ENCODE measurements at places on chromosomes 5 and 9. TPM values are rescaled to one million over a fixed set of nuclear protein-coding genes. Genes with fewer than 3 reads are reported as not detected.

LCN2 gene
- total RNA-seq, result not detected

C9 gene
- total RNA-seq, result not detected

MRPS27 gene
- 53.4 TPM for total RNA-seq

SLF1 gene
- 26.2 TPM for total RNA-seq

XPA gene
- total RNA-seq, result 18.2 TPM

PCDHA4 gene
- total RNA-seq, result 8.2 TPM

ACTBL2 gene
- total RNA-seq, result not detected

CARTPT gene
- total RNA-seq, result 15.2 TPM

SLC27A6 gene
- total RNA-seq, result not detected

ADAMTS12 gene
- total RNA-seq, result 0.54 TPM

TRAF1 gene
- 12.7 TPM for total RNA-seq

ANKRD18B gene
- 23.9 TPM for total RNA-seq

RMRP gene
- total RNA-seq, result 3,312 TPM

IL5 gene
- not detected for total RNA-seq

ROR2 gene
- total RNA-seq, result 1.4 TPM

STX17 gene
- total RNA-seq, result 25.0 TPM

PKD2L2 gene
- not detected for total RNA-seq

PRKAA1 gene
- total RNA-seq, result 46.7 TPM

ECM2 gene
- total RNA-seq, result 2.3 TPM

HAVCR2 gene
- total RNA-seq, result 8.7 TPM

RGS7BP gene
- total RNA-seq, result 126 TPM

Data from dorsolateral prefrontal cortex (tissue), 122 donors.